PC-9 (cell line): ENCODE measurements at places on chromosomes 2 and 18. TPM values are rescaled to one million over a fixed set of nuclear protein-coding genes. Genes with fewer than 3 reads are reported as not detected.

GRCh38 chr18:13584825-13585224, 141.5 kb downstream of the FAM210A start:
- H3K27ac ChIP-seq: no peak overlapping the region
- DNase-seq: no peak
- H3K27me3 ChIP-seq: peaks cover 14% of the 10 kb centered on the region; the same call in 1 of the 2 replicates

DNA sequence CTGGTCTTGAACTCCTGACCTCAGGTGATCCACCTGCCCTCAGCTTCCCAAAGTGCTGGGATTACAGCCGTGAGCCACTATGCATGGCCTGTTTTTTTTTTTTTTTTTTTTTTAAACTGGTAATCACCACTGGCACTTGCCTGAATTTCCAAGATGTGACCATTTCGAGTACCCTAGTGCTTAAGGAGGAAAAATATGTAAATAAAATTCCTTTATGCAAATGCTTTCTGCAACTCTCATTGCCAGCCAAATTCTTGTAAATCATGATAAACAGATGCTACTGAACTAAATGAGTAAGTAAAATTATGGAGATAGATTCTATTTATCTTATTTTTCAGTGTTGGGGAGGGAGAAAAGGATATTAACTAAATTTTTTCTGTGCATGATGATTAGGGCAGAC, 18.6 kb downstream of the CDCA7 start:
- H3K27ac ChIP-seq: no peak overlapping the region
- DNase-seq: no peak
- H3K27me3 ChIP-seq: no peaks in the 10 kb centered on the region
- H3K4me1 ChIP-seq: no peaks in the 10 kb centered on the region

BOLL gene
- not detected in 2 replicates for total RNA-seq

DNA sequence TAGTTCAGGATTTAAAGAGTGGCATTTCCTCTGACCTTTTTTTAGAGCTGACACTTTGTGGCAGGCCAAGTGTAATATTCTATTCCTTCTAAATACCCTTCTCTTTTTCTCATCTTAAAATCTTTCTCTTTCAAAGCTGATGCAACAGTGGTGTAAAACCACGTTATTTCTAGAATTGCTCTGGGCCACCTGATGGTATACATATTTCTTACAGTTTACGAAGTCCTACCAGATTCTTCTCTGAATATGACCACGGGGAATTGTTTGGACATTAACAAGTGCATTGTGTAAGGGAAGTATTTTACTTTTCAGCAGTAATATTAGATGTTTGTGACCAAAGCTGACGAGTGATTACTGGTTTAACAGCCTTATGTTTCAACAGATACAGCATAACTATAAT, 109.9 kb downstream of the PTPRM start:
- no peaks in the 10 kb centered on the region for H3K36me3 ChIP-seq
- H3K27ac ChIP-seq: no peak overlapping the region
- no peak for DNase-seq
- H3K4me3 ChIP-seq: no peak overlapping the region

DNA sequence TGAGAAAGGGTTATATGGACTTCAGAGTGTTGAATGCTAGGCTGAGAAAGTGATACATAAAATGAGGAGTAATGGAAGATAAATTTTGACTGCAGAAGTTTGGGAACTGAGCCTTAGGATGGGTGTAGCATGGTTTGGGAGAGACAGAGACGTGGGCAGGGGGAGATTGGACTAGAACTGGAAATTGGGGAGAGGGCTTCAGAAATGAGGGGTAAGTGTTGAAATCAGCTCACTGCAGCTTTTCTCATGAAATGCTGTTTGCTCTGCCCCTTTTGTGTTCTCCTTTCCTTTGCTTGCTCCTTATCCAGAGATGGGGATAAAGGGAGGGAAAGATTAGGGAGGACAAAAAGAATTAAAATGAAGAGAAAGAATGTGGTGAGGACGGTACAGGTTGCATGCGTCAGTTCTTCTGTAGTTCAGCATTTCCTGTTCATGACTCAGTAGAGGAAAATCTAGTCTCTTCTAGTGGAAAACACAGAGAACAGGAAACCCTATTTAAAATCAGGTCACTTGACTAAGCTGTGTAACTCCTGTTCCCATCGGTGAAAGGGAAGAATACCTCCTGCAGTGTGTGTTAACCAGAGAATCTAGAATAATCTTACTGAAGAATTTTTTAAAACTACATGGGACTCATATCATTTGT, 105.6 kb downstream of the CRIM1 start:
- DNase-seq: peak; percentile 94
- H3K4me1 ChIP-seq: peaks cover 37% of the 10 kb centered on the region
- no peaks in the 10 kb centered on the region for H3K27me3 ChIP-seq
- H3K4me3 ChIP-seq: peak overlapping the region; percentile 5; the same call in 1 of the 2 replicates
- peaks cover 13% of the 10 kb centered on the region for H3K36me3 ChIP-seq

DNA sequence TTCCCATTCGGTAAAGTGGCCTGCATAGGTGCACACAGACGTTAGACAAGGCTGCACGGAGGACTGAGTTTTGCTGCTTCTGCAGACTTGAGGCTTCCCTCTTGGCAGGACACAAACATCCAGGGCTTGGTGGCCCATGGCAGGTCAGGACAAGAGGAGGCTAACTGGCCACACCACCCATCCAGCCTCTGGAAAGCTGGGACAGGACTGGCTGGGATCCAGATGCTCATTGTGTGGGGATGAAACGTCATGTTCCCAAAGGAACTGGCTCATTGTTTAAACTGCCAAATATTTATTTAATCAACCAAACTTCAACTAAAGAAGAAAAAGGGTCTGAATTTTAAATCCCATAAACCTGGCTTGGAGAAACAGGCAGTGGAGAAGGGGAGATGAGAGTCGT, 239.1 kb upstream of the EPAS1 start:
- H3K27ac ChIP-seq: no peak overlapping the region
- no peaks in the 10 kb centered on the region for H3K27me3 ChIP-seq
- H3K4me3 ChIP-seq: no peak overlapping the region
- no peak for DNase-seq

DNA sequence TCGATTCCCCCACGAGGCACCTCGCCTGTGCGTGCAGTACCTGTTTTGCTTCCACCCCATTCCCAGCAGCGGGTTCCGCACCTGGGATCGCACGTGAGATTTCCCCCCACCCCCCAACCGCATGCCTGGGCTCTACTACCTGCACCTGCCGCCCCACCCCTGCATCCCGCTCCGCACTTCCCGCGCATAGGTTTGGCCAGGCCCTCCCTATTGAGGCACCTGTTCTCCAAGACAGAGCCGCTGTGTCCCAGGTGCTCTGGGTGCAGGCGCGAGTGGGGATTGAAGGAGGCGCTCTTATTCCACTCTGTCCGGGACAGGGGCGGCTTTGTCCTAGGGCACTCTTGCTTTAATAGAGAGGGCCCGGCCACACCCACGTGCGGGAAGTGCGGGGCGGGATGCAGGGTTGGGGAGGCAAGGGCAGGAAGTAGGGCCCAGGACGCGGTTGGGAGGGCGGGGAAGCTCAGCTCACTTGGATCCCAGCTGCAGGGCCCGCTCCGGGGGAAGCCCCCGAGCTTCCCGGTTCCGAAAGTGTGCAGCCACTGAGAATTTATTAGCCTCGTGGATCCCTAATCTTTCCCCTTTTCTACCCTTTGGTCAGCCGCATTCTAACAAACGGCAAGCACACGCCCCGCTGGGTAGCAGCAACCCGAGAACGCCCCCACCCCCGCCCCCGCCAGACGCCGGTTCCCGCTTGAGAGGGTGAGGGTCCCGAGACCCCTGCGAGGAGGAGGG, 670 bp upstream of the MOCOS start:
- peak overlapping the region; percentile 98; the same call in 1 of the 2 replicates for H3K27ac ChIP-seq
- peak overlapping the region; percentile 85 for H3K4me3 ChIP-seq
- peaks cover 21% of the 10 kb centered on the region for H3K4me1 ChIP-seq
- peaks cover 14% of the 10 kb centered on the region for H3K36me3 ChIP-seq
- no peaks in the 10 kb centered on the region for H3K27me3 ChIP-seq
- DNase-seq: no peak
